Activated T-helper 1 cell treated with Interleukin-2 at 50 U/mL for 16 hours (primary cell): ENCODE measurements at places on chromosomes 6 and 20.

DNA sequence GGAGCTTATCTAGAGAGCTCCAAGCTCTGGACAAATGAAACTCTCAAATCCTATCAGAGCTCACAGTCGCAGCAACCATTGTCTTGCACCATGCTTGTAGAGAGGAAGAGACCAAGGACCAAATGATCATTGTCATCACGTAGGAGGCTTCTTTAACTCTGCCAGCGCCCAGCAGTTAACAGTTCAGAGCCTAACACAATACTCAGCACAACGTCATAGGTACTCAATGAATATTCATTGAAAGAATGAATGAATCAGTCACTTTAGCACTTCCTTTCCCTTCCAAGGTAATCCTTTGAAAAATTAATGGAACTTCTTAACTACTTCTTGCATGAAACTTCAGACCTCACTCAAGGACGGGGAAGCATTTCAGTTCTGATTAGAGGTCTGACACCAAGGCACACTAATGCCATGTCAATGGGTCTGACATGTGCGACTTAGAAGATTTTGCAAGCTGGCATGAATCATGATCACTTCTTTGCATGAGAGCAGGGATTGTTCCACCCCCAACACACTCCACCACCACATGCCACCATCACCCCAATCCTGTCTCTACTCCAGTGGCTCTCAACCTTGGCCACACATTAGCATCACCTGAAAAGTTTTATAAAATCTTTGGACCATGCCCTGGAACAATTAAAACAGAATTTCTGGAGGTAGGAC is 45.1 kb downstream of the KHDC1L start:
- no peak for DNase-seq

GRCh38 chr20:57270204-57270984 is 4.0 kb upstream of the BMP7 start:
- DNase-seq = no peak

- no peak for DNase-seq
Observed at GRCh38 chr6:30260036-30260504, 46.9 kb upstream of the TRIM26 start.

DNA sequence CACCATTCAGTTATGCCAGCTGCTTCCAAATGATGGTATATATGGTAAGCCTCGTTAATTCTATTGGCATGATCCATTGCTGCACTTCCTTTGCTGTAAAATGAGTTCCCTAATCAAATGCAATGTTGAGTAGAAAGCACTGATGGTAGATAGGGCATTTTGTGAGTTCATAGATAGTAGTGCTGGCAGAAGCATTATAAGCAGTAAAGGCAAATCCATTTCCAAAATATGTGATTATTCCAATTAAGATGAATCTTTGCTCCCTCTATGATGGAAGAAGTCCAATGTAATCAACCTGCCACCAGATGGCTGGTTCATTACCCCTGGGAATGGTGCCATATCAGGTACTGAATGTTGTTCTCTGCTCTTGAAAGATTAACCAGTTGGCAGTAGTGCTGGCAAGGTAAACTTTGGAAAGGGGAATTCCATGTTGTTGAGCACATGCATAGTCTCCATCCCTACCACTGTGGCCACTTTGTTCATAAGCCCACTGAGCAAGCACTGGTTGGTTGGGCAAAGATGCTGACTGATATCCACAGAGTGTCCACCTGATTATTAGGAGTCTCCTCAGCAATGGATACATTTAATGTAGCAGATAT is 5.6 kb upstream of the TBPL1 start:
- no peak for DNase-seq

- no peak for DNase-seq
Observed at GRCh38 chr20:54661880-54662465, 186.6 kb downstream of the DOK5 start.

- DNase-seq = no peak
Observed at GRCh38 chr6:25311331-25311840, 32.2 kb downstream of the CARMIL1 start.

GRCh38 chr6:138105880-138106664 is 1.1 kb downstream of the PERP start:
- DNase-seq = no peak

DNA sequence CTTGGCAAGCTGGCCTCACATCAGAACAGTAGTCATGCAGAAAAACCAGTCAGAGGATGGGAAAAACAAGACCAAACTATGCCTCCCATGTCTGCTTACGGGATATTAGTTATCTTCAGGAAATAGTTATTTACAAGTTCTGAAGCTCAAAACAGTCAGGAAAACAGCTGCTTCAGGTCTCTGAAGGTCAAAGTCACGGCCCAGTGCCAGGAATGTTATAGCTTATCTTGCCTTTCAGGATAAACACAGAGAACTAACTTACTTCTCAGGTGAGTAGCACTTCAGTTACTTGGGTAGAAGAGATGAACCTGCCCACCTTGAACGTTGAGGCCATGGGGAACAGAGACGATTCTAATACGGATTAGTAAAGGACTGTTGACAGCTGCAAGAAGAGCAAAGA is 310.7 kb downstream of the KIF16B start:
- no peak for DNase-seq

DNA sequence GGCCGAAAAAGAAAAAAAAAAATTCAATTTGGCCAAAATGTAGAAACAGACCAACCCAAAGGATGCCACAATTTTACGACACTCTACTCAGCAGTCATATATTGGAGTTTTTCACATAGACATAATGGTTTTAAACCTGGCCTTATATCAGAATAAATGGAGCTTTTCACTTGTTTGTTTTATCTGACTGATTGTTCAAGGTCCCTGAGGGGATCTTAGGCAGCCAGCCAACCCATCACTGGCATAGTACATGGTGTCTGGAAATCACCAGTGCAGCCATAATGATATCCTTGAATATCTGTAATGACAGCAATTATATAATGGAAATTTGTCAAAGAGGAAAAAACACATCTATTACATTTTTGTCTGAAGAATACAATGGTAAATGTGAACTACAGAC is 96.9 kb downstream of the PRSS35 start:
- DNase-seq = no peak

DNA sequence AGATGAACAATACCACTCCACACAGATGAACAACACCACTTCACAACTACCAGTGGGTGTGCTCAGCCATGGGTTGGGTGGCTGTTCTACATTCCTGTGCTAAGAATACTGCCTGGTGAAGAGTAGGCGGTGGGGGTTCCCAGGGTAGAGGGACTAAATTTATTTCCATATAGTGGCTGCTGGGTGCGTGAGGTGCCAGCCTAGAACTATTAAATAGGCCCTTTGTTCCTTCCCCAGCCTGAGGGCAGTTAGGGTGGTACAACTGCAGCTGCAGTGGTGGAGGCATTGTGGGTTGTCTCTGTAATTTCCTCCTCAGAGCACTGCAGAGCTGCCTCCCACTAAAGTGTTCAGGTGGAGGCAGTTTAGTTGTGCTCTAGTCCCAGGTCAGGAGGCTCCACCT is 618.4 kb downstream of the MMUT start:
- DNase-seq = no peak
